Activated CD8-positive, alpha-beta T cell treated with anti-CD3 and anti-CD28 coated beads for 36 hours (primary cell): ENCODE measurements at places on chromosomes 5 and 9. TPM values are rescaled to one million over a fixed set of nuclear protein-coding genes. Genes with fewer than 3 reads are reported as not detected.

The WDR31 gene
- 1.3 TPM for total RNA-seq

DNA sequence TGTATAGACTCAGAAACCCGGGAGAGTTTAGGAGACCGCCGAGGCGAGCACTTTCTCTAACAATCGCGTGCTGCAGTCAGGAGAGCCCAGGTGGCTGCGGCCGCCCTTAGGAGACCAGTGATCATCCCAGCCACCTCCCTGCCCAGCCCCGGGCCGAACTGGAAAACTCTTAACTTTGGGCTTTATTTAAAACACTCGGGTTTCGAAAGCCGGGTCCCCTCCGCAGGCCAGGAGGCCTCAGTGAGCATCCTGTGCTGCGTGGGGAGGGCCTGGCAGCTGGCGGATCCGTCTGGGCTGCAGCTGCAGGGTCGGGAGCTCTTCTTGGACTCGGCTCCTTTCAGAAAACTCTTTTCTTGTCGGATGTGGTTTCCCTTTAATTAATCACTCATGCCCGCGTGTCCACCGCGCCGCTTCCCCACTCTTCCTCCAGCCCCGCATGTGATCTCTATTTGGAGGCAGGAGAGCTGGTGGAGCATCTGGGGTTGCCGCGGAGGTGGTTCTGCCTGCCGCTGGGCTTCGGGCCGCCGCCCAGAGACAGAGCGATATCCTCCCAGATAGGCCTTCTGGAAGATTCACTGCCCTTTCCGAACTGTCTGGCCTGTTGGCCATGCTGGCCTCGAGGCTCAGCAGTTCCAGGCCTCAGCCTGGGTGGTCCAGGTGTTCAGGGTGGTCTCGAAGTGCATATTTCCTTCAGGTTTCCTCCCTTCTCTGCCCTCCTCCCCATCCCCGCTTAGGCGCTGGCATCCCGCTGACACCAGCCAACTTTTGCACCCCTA lies 59.5 kb downstream of the TMEM174 start:
- no peak overlapping the region for H3K27ac ChIP-seq
- H3K27me3 ChIP-seq: peaks cover 79% of the 10 kb centered on the region
- no peaks in the 10 kb centered on the region for H3K36me3 ChIP-seq
- no peak overlapping the region for H3K4me3 ChIP-seq
- H3K4me1 ChIP-seq: peaks cover 25% of the 10 kb centered on the region

- no peak overlapping the region for H3K27ac ChIP-seq
- no peaks in the 10 kb centered on the region for H3K4me1 ChIP-seq
- no peak for DNase-seq
- H3K27me3 ChIP-seq: no peaks in the 10 kb centered on the region
- no peak overlapping the region for H3K4me3 ChIP-seq
Observed at GRCh38 chr9:38039907-38040682, 28.9 kb downstream of the SHB start.

DNA sequence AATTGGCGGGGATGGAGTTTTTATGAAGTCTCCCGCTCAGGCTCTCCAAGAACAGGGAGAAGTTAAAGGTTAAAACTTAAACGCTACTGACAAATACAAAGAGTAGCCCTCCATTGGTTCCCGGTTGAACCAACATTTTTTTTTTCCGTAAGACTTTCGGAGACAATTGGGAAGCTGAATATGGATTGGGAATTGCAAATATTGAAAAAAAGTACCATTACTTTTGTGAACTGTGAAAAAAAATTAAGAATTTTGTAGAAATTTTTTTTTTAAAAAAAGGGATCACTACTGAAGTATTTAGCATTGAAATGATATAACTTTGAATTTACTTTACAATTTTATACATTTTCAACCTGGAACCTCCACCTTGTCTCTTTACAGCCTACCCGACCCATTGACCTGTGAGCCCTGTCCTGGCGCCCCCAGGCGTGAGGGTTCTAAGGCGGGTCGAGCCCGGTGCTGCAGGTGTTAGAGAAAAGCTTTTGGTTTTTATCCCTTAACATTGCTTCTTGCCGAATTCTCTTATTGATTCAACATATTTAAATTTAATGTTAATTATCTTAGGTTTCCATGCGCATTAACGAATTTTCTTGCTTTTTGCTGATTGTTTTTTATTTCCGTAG lies 448 bp upstream of the ZNF782 start:
- H3K36me3 ChIP-seq: peaks cover 17% of the 10 kb centered on the region
- peak overlapping the region; percentile 99 for H3K27ac ChIP-seq
- no peak for DNase-seq
- H3K27me3 ChIP-seq: peaks cover 15% of the 10 kb centered on the region

GRCh38 chr5:531101-531748 lies 7.0 kb upstream of the SLC9A3 start:
- H3K36me3 ChIP-seq: no peaks in the 10 kb centered on the region
- peaks cover 31% of the 10 kb centered on the region for H3K4me1 ChIP-seq
- H3K4me3 ChIP-seq: no peak overlapping the region

- peaks cover 78% of the 10 kb centered on the region for H3K4me1 ChIP-seq
- DNase-seq: no peak
- H3K4me3 ChIP-seq: peak overlapping the region; percentile 4
- H3K36me3 ChIP-seq: peaks cover 39% of the 10 kb centered on the region
Observed at GRCh38 chr9:112315331-112316257, 17.8 kb downstream of the PTBP3 start.

GRCh38 chr5:65823845-65824445 lies 101.9 kb downstream of the NLN start:
- peaks cover 14% of the 10 kb centered on the region for H3K36me3 ChIP-seq
- no peak for DNase-seq
- H3K4me1 ChIP-seq: peaks cover 36% of the 10 kb centered on the region
- H3K27me3 ChIP-seq: no peaks in the 10 kb centered on the region

- DNase-seq: no peak
- H3K27me3 ChIP-seq: peaks cover 2% of the 10 kb centered on the region
- H3K36me3 ChIP-seq: no peaks in the 10 kb centered on the region
- H3K4me3 ChIP-seq: no peak overlapping the region
Observed at GRCh38 chr5:11007269-11007870, 246.3 kb upstream of the DAP start.

DNA sequence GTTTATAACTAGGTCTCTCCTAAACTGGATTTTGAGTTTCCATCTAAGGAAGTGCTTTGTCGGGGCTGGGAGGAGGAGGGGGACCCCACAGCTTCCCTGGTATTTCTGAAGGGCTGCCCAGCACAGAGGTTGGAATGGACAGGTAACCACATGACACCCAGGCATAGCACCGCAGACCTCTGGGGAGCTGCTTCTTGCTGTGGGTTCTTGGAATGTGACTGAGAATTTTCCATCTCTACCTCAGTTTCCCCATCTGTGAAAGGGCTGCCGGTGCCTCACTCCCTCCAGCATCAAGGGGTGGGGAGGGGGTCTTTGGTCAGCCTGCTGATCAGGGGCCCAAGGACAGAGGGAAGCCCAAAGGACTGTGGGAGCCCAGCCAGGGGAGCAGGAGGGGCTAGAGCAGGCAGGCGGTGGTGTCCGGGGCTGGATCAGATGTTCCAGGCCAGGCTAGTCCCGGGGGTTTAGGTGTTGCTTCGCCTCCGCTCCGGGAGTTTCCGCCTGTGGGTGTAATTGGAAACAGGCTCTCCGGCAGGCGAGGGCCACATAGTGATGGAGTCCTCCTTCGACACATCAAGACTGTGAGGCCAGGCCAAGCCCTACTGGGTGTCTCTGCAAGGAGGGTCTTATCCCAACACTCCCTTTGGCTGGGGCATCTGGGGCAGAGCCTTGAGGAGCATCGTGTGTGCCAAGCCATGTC lies 3.3 kb downstream of the OLFML2A start:
- DNase-seq: no peak
- no peak overlapping the region for H3K27ac ChIP-seq
- no peaks in the 10 kb centered on the region for H3K36me3 ChIP-seq
- H3K4me3 ChIP-seq: no peak overlapping the region
- peaks cover 6% of the 10 kb centered on the region for H3K4me1 ChIP-seq
- peaks cover 24% of the 10 kb centered on the region for H3K27me3 ChIP-seq

The PTPRD gene
- total RNA-seq: not detected

DNA sequence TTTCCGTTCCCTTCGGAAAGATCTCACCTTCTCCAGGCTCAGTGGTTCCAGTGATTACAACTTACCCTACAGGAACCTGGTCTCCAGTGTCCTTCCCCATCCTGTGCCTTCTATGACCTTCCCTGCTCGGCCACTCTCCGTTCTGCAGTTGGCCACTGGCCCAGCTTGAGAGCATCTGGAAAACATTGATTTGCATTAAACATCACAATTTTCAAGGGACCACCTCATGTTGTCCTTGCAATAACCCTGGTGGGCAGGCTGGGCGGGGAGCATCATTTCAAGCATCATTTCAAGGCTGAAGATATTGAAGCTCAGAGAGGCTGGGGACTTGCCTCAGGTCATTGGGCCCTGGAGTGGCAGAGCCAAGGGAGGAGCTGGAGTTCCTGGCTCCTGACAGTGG lies 177.4 kb downstream of the SEC61B start:
- H3K4me3 ChIP-seq: no peak overlapping the region
- H3K27me3 ChIP-seq: peaks cover 4% of the 10 kb centered on the region
- H3K27ac ChIP-seq: no peak overlapping the region

- H3K4me1 ChIP-seq: peaks cover 33% of the 10 kb centered on the region
- peak overlapping the region; percentile 98 for H3K27ac ChIP-seq
- peak overlapping the region; percentile 81 for H3K4me3 ChIP-seq
- no peaks in the 10 kb centered on the region for H3K27me3 ChIP-seq
Observed at GRCh38 chr5:43043400-43043756, 3.3 kb upstream of the ANXA2R start.

DNA sequence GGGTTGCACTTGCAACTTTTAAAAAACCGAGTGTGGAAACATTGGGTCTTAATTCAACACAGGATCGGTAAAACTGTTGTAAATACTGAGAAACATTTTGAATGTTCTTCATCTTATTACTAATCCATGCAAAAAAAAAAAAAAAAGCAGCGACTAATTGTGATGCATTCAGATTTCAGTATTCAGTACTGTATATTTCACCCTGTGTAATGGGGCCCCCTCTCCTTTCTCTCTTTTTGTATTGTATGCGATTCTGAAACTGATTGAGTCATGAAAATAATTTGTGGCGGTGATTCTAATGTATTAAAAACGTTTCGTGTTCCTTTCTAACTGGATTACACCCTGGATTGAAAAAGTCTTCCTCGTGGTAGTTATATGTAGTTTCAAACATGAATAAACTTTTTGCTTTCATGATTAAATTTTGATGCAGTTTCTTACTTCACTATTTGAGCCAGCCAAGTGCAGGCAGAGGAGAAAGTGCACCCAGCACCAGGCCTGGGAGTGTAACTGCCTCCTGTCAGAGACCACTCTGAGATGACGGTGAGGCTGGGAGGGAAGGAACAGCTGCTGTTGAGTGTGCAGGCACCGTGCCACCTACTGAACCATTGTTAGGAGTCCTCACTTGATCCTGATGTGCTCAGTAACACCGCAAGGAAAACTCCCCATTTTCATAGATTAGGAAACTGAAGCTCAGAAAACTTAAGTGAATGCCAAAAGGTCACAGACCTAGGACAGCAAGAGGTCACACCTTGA lies 220.0 kb downstream of the PBX3 start:
- H3K27me3 ChIP-seq: no peaks in the 10 kb centered on the region
- H3K36me3 ChIP-seq: peaks cover 2% of the 10 kb centered on the region
- no peaks in the 10 kb centered on the region for H3K4me1 ChIP-seq
- no peak overlapping the region for H3K27ac ChIP-seq

The PRSS3 gene
- not detected for total RNA-seq

GRCh38 chr5:133461796-133462516 lies 150.4 kb downstream of the FSTL4 start:
- H3K4me3 ChIP-seq: no peak overlapping the region
- DNase-seq: no peak
- no peaks in the 10 kb centered on the region for H3K27me3 ChIP-seq
- no peak overlapping the region for H3K27ac ChIP-seq
- no peaks in the 10 kb centered on the region for H3K36me3 ChIP-seq

DNA sequence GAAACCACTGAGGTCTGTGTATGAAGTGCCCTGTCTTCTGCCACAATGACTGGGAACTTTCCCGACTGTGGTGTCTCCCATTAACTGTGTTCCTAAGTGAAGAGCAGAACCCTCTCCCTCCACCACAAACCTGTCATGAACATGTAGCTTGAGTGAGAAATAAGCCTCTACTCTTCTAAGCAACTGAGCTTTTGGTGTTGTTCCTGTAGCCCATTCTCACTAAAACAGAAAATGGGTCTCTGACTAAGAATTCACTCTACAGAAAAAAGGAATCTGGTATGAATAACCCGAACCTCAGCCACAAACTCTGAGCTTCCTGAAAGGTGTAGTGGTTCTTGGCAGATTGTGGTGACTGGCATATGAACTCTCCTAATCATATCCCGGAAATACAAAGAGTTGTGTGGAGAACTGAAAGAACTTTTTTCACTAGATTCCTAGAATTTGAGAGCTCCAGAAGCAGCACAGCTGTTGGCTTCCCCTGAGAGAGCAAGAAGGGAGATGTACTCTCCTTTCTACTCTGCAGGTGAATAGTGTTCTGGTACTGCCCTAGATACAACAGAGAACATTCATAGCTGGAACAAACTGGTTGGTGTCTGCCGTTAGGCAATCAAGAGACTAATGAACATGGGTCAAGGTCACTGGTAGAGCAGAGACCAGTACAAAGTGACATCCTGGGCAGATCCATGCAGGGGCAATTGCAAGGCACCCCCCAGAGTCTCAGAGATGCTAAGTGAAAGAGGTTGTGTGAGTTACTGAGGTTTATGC lies 283.8 kb downstream of the PDE4D start:
- H3K4me1 ChIP-seq: peaks cover 10% of the 10 kb centered on the region
- H3K4me3 ChIP-seq: no peak overlapping the region
- DNase-seq: peak; percentile 7
- H3K36me3 ChIP-seq: no peaks in the 10 kb centered on the region

DNA sequence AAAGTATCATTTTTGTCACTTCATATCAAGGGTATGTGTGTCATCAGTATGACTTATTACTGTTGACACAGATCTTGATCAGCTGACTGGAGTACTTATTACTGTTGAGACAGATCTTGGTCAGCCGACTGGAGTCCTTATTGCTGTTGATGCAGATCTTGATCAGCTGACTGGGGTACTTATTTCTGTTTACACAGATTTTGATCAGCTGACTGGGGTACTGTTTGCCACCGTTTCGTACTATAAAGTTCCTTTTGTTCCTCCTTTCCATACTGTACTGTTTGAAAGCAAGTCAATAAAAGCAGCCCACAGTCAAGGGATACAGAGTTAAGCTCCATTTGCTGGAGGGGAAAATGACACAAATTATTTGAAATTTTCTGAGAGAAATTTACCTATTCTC lies 347.3 kb downstream of the CDH12 start:
- no peaks in the 10 kb centered on the region for H3K4me1 ChIP-seq
- no peaks in the 10 kb centered on the region for H3K36me3 ChIP-seq
- DNase-seq: no peak
- no peaks in the 10 kb centered on the region for H3K27me3 ChIP-seq
- no peak overlapping the region for H3K27ac ChIP-seq

DNA sequence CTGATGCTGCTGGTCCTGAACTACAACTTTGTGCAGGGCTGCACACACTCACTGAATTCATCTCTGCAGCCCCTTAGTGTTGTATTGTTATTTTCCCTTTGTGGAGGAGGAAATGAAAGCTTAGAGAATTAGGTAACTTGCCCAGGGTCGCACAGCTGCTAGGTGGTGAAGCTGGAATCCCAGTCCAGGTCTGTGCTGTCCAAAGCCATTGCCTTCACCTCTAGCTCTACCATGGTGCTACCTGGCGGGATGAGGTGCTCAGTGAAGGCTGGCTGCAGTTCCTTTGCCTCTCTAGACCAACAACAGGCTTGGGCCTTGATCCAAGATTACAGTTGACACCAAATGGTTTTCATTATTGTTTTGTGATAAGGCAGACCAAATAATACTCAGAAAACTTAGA lies 177.8 kb upstream of the PITX1 start:
- H3K27ac ChIP-seq: no peak overlapping the region
- H3K4me3 ChIP-seq: no peak overlapping the region
- DNase-seq: no peak
- H3K27me3 ChIP-seq: peaks cover 3% of the 10 kb centered on the region

- no peaks in the 10 kb centered on the region for H3K27me3 ChIP-seq
- H3K27ac ChIP-seq: no peak overlapping the region
- DNase-seq: no peak
- peaks cover 43% of the 10 kb centered on the region for H3K36me3 ChIP-seq
- no peak overlapping the region for H3K4me3 ChIP-seq
Observed at GRCh38 chr5:131654776-131655175, 19.7 kb upstream of the RAPGEF6 start.
